ENCODE measurements at places on chromosomes 7 and 10. TPM values are rescaled to one million over a fixed set of nuclear protein-coding genes. Genes with fewer than 3 reads are reported as not detected.

DNA sequence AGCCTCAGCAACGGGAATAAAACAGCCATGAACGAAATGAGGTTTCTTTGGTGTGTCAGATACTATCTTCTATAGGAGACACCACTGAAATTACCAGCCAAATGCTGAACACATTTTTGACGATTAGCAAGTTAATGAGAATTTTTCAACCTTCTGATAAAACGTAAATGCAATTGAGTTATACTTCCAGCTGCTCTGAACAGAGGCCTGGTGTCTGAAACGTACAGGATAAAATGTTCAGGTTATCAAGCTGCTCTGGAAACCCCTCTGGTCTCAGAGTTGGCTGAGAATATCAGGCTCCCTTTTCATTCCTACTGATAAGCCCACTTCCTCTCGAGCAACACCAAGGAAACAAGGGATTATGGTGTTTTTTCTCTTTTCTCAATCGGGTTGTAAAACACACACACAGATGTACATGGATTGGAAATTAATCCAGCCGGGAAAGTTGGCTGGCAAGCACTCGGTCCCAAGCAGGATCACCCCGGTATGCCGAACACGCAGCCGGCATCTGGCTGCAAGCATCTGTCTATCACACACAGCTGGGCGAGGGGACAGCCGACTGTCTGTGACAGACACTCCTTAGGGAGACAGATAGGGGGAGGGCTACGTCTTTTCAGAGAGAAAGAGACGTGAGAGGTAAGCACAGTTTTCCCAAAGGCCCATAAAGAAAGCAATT lies 171.8 kb downstream of the PRKAG2 start:
- DNase-seq, result no peak

DNA sequence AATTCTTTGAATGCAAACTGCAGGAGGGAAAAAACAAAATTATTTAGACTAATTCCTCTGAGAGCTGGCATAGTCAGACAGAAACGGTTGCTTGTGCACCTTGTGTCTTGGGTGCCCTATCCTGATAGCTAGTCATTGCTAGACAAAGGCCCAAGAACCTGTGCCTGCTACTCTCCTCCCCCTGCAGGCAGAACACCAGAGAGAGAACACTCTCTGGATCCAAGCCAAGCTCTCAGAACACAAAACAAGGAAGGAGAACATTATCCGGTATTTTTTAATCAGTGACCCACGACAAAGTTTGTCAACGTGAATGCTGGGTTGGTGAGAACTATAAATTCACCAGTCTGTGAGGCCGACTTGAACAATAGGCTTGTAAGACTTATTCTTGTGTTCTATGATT lies 18.8 kb upstream of the PPP1R9A start:
- no peak for DNase-seq

Gene PPP1R9A
- total RNA-seq, result not detected

Gene C10orf90
- not detected for total RNA-seq

DNA sequence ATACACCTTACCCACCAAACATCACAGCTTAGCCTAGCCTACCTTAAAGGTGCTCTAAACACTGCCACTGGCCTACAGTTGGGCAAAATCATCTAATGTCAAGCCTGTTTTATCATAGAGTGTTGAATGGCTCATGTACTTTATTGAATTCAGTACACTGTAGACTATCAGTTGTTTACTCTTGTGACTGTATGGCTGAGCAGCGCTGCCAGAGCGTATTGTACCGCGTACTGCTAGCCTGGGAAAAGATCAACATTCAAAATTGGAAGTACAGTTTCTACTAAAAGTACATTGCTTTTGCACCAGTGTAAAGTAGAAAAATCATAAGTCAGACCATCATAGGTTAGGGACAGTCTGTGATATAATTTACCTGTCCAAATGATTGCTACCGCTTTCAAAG lies 226.8 kb downstream of the PRPF18 start:
- DNase-seq, result no peak
